Sciatic nerve (tissue), 2 donors: ENCODE measurements at places on chromosomes 2 and 18. TPM values are rescaled to one million over a fixed set of nuclear protein-coding genes. Genes with fewer than 3 reads are reported as not detected.
A peak's percentile ranks its signal among the peaks of the same experiment; 100 is the strongest.

- no peak for DNase-seq
Measured at GRCh38 chr18:6929370-6930102, 188.1 kb downstream of the LAMA1 start.

DNA sequence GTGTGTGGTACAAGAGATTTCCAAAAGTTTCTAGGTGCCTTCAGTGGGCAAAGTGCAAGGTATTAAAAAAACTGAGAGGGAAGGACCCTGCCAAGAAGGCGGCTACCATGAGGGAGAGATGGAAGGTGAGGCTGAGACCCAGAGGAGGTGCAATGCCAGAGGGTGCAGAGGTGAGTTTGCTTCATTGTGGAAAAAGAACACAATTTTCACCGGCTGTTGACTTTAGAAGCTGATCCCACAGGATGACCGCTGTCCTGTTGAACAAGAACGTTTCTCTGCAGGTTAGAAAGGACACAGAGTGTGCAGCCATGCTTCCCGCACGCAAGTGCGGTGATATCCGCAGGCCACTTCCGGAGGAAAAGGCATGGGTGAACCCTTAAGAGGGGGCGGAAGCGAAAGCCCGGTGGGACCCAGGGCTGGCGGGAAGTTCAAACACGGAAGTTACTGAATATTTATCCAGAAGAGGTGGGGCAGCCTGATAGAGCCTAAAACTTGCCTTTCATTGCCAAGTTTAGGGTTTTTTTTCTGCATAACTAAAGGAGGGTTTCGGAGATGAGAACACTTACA is 16.6 kb downstream of the SP110 start:
- DNase-seq: no peak

DNA sequence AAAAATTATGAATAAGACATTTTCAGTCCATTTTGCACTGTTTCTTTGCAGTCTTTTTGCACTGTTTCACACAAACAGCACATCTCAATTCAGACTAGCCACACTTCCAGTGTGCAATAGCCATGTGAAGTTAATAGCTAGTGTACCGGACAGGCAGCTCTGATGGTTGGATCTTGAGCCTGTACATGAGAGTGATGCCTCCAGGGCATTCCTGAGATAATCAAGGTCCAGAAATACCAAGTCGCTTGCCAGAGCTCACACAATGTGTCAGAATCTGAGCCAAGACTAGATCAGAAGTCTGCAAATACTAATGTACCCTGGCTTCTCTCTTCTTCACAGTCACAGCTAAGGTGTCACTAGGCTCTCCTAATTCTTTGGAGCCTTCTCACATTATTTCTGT is 180.2 kb downstream of the OSR1 start:
- no peak for DNase-seq

- no peak for DNase-seq
Measured at GRCh38 chr18:52636536-52636935, 296.5 kb downstream of the DCC start.

- no peak for DNase-seq
Measured at GRCh38 chr2:170465241-170465640, 249.9 kb upstream of the SP5 start.

DNA sequence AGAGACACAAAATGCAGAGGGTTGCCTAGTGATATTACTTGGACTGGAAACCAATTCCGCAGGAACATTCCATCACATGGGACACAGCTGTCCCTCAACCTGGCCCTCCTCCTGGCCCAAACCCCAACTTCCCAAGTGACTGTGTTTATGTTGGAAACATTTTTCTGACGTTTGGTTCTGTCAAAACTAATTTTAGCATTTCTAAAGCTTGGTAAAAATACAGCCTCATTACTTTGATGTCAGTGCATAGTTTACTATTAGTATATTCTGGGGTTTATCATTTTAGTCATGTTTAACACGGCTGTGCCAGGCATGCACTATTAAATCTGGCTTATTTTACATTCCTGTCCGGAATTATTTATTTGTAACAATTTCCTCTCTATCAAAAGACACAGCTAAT is 69.9 kb downstream of the GLI2 start:
- no peak for DNase-seq

DNA sequence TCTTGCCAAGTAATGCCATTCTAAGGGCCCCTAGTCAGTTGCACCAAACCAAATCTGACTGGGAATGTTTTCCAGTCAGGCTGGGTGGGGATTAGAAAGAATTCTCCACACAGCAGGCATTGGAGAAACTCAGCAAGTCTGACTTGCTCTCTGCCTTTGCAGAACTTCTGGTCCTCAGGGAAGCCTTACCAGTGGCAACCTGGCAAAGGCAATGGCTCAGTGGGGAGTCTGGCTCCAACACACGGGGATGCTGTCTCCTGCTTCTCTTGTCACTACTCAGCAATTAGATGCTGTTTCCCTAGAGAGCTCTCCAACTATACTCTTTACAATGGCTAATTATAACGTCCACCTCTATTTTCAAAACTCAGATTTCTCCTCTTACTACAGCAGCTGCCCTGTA is 810.7 kb downstream of the LRRTM4 start:
- no peak for DNase-seq

GRCh38 chr2:89837962-89838625 is 1146.6 kb downstream of the RPIA start:
- DNase-seq: no peak

GRCh38 chr2:48767330-48767729 is 11.8 kb upstream of the LHCGR start:
- no peak for DNase-seq

DNA sequence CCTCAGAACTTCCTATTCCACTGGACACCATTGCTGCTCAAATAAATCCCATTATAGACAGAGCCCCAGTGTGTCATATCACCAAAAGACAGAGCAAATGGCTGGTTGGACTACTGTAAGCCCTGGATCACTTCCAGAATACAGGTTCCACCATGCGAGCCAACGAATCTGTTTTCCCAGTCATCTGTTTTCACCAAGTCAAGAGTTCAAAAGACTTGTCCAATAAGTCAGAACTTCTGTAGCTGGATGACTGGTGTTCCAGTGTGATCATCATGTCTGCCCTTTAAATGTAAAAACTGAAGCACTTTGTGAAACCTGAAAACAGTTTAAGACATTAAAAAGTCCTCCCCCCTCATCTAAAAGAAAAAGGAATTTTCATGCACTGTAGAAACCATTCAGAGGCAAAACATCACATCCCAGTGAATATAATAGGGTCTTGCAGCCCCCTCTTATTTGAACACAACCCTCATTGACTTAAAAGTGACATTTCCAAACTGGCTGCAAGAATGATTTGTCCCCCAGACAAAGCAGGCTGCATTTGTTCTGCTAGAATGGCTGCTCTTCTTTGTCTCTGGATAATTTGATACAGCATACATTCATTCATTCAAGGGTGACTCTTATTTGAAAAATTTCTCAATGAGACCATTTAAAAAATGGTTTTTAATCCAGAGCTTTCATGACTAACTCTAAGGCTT is 64.6 kb upstream of the TANC1 start:
- DNase-seq: no peak

DNA sequence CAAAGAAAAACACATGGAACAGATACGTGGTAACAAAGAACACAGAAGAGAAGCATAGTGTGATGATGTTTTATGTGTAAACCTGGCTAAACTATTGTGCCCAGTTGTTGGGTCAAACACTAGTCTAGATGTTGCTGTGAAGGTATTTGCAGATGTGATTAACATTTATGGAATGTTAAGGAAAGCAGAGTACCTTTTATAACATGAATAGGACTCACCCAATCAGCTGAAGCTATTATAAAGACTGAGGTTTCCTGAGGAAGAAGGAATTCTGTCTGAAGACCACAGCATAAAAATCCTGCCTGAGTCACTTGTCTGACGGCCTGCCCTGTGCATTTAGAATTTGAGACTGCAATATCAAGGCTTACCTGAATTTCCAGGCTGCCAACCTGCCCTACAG is 253.1 kb downstream of the DYM start:
- DNase-seq: no peak

GRCh38 chr2:5520463-5520972 is 171.7 kb upstream of the SOX11 start:
- no peak for DNase-seq

- DNase-seq: no peak
Measured at GRCh38 chr2:129469389-129469788, 510.1 kb upstream of the RAB6C start.

DNA sequence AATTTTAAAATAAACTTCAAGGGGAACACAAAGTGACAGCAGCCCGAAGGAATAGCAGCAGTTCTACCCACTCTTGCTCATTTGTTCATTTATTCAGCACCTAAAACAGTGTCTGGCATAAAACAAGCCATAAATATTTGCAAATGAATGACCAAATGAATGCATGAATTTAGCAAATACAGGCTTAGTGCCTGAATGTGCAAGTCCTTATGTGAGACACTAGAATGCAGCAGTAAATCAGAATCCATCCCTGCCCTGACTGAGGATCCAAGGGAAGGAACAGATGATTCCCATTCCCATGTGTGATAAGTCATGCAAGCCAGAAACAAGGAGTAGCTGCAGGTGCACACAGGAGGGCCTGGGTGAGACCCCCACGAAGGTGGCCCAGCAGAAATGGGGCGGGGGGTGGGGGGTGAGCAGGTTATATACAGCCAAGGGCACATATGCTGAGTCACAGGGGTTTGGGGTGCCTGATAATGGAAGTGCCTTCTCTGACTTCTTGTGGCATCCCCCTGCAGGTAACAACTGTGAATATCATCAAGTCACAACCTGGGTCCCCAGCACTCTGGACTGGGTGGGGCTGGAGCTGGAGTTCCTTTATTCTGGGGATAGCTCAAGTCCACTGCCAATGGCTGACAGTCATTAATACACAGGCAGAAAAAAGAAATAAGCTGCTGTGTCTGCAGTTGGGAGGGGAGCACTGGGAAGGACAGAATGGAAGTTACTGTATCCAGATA is 311.9 kb downstream of the TXNL1 start:
- no peak for DNase-seq

- DNase-seq: no peak
Measured at GRCh38 chr2:238064376-238064775, 3.6 kb downstream of the SCLY start.

- DNase-seq: no peak
Measured at GRCh38 chr2:27363933-27364332, 6.2 kb downstream of the EIF2B4 start.

- no peak for DNase-seq
Measured at GRCh38 chr2:161418715-161419637, 2.9 kb downstream of the TBR1 start.

DNA sequence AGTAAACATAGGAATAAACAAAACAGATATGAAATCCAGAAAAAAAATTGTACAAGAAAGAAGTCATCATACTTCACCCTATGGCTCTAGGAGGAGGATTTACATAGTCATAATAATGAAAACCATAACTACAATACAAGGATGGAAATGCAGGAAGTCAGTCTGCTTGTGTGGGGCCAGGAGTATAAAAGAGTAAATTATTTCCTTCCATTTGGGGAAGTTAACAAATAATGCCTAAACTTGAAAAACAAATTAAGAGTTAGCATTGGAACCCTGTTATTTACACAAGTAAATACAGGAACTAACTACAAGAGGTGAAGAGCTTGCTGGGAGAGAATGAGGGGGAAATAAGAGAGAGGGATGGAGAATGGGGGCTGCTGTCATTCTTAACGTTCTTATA is 15.4 kb downstream of the TMEM163 start:
- DNase-seq: no peak

- no peak for DNase-seq
Measured at GRCh38 chr2:30480703-30481322, 33.8 kb downstream of the LCLAT1 start.

GRCh38 chr2:96083989-96084857 is 32.1 kb downstream of the ADRA2B start:
- peak; percentile 51 for DNase-seq

DNA sequence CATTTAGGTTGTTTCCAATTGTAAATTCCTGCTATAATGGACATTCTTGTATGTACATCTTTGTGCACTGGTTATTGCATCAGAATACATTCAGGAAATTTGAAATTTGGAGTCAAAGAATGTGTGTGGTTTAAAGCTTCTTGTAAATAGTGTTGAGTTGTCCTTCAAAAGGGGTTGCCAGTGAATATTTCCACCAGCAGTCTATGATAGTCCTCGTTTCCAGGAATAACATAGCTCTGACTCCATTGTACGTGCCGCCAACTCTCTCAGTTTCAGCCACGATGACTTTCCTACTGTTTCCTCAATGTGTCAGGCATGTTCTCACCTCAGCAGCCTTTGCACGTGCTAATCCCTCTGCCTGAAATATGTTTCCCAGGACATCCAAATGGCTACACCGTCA is 10.9 kb upstream of the HS6ST1 start:
- DNase-seq: no peak

DNA sequence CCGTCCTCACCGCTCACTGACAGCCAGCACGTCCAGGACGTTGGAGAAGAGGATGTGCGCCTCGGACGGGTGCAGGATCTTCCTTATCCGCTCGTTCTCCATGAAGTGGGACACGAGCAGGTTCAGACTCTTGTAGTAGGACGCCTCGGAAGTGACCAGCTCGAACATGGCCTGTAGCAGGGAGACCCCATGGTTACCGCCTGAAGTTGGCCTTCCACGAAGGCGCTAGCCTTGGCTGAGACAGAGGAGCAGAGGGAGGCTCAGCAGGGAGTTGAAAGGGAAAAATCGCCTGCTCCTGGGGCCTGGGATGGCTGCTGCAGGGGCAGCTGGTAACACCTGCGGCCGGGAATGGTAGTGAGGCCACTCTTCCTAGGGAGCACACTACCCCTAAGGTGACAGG is 24.7 kb downstream of the SNORC start:
- DNase-seq: no peak

DNA sequence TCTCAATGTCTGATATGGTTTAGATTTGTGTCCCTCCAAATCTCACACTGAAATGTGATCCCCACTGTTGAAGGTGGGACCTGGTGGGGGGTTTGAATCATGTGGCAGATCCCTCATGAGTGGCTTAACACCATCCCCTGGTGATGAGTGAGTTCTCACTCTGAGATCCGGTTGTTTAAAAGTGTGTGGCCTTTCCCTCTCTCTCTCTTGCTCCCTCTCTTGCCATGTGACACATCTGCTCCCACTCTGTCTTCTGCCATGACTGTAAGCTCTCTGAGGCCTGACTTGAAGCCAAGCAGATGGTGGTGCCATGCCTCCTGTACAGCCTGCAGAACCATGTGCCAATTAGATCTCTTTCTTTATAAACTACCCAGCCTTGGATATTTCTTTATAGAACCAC is 108.8 kb downstream of the RBMS1 start:
- no peak for DNase-seq

- DNase-seq: no peak
Measured at GRCh38 chr2:144424559-144425240, 95.2 kb downstream of the ZEB2 start.

MOGAT1 gene
- 0.45 TPM for total RNA-seq

ADAM23 gene
- total RNA-seq: 9.4 TPM

GMCL1 gene
- 24.4 TPM for total RNA-seq

PARD3B gene
- 100 TPM for total RNA-seq

TEKT4 gene
- total RNA-seq: not detected

RAX gene
- total RNA-seq: not detected

ZAP70 gene
- total RNA-seq: 4.5 TPM

LINC00305 gene
- total RNA-seq: not detected

CIDEA gene
- total RNA-seq: 5.0 TPM
